ENCODE measurements at places on chromosomes 12 and 14. TPM values are rescaled to one million over a fixed set of nuclear protein-coding genes. Genes with fewer than 3 reads are reported as not detected.

The TMEM121 gene
- 1.4 TPM for total RNA-seq

DNA sequence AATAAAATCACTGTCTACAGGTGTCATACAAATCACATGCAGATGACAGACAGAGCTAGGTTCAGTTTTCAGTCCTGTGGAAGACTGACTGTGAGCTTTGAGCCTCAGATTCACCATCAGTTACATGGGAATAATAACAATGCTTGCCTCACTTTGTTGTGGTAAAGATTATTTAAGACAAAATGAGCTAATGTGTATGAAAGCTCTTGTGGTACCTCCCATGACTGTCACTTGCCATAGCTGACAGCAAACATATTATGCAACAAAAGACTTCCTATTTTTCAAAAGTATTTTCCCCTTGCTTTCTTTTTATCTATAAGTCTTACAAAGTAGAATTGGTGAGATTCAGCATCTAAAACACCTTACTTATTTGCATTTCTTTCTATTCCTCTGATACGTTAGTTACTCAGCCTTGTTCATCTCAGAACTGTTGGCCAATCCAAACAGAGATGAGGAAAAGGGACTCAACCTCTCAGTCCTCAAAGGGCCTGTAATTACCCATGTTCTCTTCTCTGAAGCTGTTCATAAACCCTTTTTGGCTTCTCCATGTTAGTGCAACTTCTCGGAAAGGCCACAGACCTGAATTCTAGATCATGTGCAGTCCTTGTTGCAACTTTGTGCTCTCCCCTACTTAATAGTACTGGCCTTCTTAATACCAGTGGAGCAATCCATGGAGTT lies 8.8 kb upstream of the DDHD1 start:
- no peak for DNase-seq
- no peaks in the 10 kb centered on the region for H3K4me1 ChIP-seq

The PPM1H gene
- total RNA-seq, result 40.6 TPM

The CKAP4 gene
- total RNA-seq, result 89.6 TPM

- H3K36me3 ChIP-seq, result no peaks in the 10 kb centered on the region
- no peak overlapping the region for H3K27ac ChIP-seq
- no peak for DNase-seq
- H3K4me3 ChIP-seq, result no peak overlapping the region
Measured at GRCh38 chr14:78143489-78144145, 26.6 kb upstream of the NRXN3 start.

DNA sequence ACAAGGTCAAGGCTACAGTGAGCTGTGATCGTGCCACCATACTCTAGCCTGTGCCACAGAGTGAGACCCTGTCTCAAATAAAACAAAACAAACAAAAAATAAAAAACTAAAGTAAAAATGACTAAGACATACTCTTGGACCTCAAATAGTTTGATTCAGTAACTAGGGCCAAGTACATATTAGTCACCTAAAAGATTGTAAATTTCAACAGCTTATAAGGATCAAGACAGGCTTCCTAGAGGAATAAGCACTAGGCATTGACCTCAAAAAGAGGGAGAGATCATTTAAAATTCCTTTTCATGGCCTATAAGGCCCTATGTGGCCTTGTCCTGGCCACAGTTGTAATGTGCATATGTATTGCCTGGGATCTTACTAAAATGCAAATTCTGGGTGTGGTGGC lies 46.0 kb upstream of the CHST11 start:
- peaks cover 3% of the 10 kb centered on the region for H3K4me1 ChIP-seq
- no peak overlapping the region for H3K4me3 ChIP-seq
- no peak overlapping the region for H3K27ac ChIP-seq
- no peak for DNase-seq

- H3K27ac ChIP-seq, result no peak overlapping the region
- H3K4me1 ChIP-seq, result no peaks in the 10 kb centered on the region
- H3K36me3 ChIP-seq, result no peaks in the 10 kb centered on the region
- no peaks in the 10 kb centered on the region for H3K27me3 ChIP-seq
- H3K4me3 ChIP-seq, result no peak overlapping the region
Measured at GRCh38 chr14:95269493-95269892, 50.2 kb downstream of the CLMN start.

GRCh38 chr14:24632336-24632735 lies 1.7 kb downstream of the GZMB start:
- no peaks in the 10 kb centered on the region for H3K4me1 ChIP-seq
- no peaks in the 10 kb centered on the region for H3K36me3 ChIP-seq
- no peak overlapping the region for H3K27ac ChIP-seq
- H3K27me3 ChIP-seq, result no peaks in the 10 kb centered on the region
- DNase-seq, result no peak
- no peak overlapping the region for H3K4me3 ChIP-seq

GRCh38 chr12:56387152-56387736 lies 24.6 kb upstream of the APOF start:
- no peaks in the 10 kb centered on the region for H3K36me3 ChIP-seq
- H3K27ac ChIP-seq, result no peak overlapping the region
- H3K4me3 ChIP-seq, result no peak overlapping the region
- no peaks in the 10 kb centered on the region for H3K4me1 ChIP-seq
- no peaks in the 10 kb centered on the region for H3K27me3 ChIP-seq

The P2RX7 gene
- not detected for total RNA-seq

- H3K27me3 ChIP-seq, result no peaks in the 10 kb centered on the region
- no peak overlapping the region for H3K27ac ChIP-seq
- H3K4me3 ChIP-seq, result no peak overlapping the region
- peaks cover 15% of the 10 kb centered on the region for H3K36me3 ChIP-seq
- no peaks in the 10 kb centered on the region for H3K4me1 ChIP-seq
- no peak for DNase-seq
Measured at GRCh38 chr14:31320216-31320615, 100.1 kb downstream of the HEATR5A start.

GRCh38 chr12:86435053-86435452 lies 178.9 kb upstream of the MGAT4C start:
- DNase-seq, result no peak
- H3K27me3 ChIP-seq, result no peaks in the 10 kb centered on the region
- no peak overlapping the region for H3K27ac ChIP-seq
- no peaks in the 10 kb centered on the region for H3K36me3 ChIP-seq

- no peak overlapping the region for H3K27ac ChIP-seq
- no peaks in the 10 kb centered on the region for H3K36me3 ChIP-seq
- peaks cover 32% of the 10 kb centered on the region for H3K27me3 ChIP-seq
- no peak overlapping the region for H3K4me3 ChIP-seq
- DNase-seq, result no peak
- no peaks in the 10 kb centered on the region for H3K4me1 ChIP-seq
Measured at GRCh38 chr14:103216857-103217256, 93.6 kb downstream of the TNFAIP2 start.

GRCh38 chr14:100675699-100676684 lies 50.7 kb upstream of the DLK1 start:
- H3K4me1 ChIP-seq, result peaks cover 29% of the 10 kb centered on the region
- H3K27me3 ChIP-seq, result no peaks in the 10 kb centered on the region
- H3K36me3 ChIP-seq, result no peaks in the 10 kb centered on the region
- H3K4me3 ChIP-seq, result no peak overlapping the region

The C12orf60 gene
- 3.3 TPM for total RNA-seq

GRCh38 chr14:67665868-67666267 lies 8.6 kb downstream of the VTI1B start:
- H3K4me3 ChIP-seq, result no peak overlapping the region
- DNase-seq, result no peak
- H3K4me1 ChIP-seq, result no peaks in the 10 kb centered on the region
- H3K27me3 ChIP-seq, result no peaks in the 10 kb centered on the region

DNA sequence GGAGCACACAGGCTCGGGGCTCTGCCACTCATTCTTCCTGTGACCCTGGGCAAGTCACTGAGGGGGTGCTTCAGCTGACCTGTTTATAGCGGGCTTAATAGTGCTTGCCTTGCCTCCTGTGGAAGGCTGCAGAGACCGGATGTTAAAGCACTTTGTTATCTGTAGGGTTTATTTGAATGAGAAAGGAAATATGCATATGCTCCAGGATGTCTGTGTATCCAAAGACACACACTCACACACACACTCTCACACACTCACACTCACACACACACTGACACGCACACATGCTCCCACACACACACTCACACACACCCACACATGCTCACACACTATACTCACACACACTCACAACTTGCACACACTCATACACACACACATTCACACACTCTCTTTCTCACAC lies 56.1 kb upstream of the DDX11 start:
- DNase-seq, result peak; percentile 34
- H3K4me3 ChIP-seq, result no peak overlapping the region
- no peaks in the 10 kb centered on the region for H3K36me3 ChIP-seq
- H3K27me3 ChIP-seq, result no peaks in the 10 kb centered on the region
- H3K27ac ChIP-seq, result no peak overlapping the region

DNA sequence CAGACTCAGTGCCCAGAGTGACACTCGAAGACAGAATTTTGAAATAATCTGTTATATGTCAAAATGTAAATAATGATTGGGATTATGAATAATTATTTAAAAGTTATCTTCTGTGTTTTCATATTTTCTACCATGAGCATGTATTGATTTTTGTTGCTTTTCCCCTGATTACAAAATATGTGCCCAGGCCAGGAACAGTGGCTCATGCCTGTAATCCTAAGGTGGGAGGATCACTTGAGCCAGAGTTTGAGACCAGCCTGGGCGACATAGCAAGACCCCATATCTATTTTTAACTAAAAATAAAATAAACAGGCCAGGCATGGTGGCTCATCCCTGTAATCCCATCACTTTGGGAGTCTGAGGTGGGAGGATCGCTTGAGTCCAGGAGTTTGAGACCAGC lies 13.5 kb downstream of the PSMA6 start:
- no peaks in the 10 kb centered on the region for H3K4me1 ChIP-seq
- DNase-seq, result no peak
- peaks cover 87% of the 10 kb centered on the region for H3K36me3 ChIP-seq
- H3K4me3 ChIP-seq, result no peak overlapping the region
- no peak overlapping the region for H3K27ac ChIP-seq
